ENCODE measurements at places on chromosomes 6 and 20.

DNA sequence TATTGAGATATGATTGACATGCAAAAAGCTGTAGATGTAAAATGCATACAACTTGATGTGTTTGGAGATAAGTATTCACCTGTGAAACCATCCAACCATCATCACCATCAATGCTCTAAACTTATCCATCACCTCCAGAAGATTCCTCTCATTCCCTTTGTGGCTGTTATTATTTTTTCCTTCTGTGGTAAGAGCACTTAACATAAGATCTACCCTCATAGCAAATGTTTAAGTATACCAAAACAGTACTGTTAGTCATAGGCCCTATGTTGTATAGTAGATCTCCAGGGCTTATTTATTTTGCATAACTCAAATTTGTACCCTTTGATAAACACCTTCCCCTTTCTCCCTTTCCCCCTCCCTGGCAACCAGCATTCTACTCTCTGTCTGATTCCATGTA, 31.2 kb upstream of the CCN6 start:
- DNase-seq: no peak

- DNase-seq: no peak
Measured at GRCh38 chr6:126103993-126104392, 117.7 kb downstream of the TRMT11 start.

DNA sequence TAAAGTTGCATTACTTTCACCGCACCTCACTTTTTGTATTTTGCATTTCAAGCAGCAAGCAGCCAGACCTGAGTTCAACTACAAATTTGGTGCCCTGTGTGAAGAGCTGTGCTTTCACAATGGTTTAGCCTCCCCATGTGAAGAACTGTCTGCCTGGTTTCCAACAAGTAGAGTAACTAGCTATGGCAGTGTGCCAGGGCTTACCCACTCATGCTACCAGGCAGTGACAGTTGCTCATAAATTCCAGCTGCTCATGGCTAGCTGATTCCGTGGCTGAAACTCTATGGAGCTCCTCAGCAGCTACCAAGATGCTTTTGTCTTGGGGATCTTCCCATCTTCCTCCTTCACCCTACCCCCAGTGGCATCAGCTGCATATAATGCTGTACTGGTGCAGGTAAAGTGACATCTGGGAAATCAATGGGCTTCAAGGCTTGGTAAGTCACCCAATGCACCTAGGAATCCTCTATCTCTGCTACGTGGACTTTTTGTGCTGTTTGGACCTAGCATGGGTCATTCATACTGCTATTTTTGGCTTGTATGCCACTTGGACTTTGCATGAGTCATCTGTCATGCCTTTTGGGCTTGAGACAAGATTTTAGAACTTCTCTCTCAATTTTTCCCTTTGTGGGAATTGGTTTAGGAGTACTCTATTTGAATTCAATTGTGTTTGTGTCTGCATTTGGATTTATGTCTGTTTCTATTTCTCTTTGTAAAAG, 176.5 kb upstream of the GJE1 start:
- no peak for DNase-seq

DNA sequence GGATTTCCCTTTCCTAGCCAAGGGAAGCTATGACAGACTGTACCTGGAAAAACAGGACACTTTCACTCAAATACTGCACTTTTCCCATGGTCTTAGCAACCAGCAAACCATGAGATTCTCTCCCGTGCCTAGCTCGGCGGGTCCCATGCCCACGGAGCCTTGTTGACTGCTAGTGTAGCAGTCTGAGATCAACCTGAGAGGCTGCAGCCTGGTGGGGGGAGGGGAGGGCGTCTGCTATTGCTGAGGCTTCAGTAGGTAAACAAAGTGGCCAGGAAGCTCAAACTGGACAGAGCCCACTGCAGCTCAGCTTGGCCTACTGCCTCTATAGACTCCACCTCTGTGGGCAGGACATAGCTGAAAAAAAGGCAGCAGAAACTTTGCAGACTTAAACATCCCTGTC, 61.8 kb downstream of the EPM2A start:
- DNase-seq: no peak

DNA sequence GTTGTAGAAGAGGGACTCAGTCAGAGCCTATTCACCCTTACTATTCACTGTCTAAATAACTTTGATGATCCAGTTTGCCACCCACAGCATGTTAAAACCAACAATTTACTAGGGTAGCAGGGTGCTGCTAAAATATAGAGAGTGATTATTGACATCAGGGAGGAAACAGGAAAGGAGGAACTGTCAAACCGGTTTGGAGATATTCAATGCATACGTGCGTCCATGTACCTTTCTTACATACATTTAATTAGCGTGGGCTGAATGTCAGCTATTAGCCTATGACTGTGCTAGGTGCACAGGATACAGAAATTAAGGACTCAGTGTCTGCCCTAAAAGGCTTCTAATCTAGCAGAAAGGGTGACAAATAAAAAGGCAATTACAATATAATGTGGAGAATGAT, 57.2 kb downstream of the IL20RA start:
- DNase-seq: no peak

DNA sequence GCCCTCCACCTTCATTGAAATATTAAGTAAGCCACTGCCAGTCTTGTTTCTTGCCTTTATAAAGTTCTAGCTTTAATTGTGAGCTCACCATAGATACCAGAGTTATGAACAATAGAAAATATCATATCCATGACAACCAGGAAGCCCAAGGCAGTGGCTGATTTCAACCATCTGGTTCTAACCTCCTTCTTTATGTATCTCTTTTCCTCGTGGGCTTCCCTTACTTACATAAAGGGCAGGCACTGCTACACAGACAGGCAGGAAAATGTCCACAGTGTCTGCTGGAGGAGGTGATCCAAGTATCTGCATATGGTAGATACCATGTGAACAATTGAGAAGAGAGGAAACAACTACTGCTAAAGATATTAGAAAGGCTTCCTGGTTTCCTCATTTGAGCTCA, 65.2 kb upstream of the PRND start:
- no peak for DNase-seq

DNA sequence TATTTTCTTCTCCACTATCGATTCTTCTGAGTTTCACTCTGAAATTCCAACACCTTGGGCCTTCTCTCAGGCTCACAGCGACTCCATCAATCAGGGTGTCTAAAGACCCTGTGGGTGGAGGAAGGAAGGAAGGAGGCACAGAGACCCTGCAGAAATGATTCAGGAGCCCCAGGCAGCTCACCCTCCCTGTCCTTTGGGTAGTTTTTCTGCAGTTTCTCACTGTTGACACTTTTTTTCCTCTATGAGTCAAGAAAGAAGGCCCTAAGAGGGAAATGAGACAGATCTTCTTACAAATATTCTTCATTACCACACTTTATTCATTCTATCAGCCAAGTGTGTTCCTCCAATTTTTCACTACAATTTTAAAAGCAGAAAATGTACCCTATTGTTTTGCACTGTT, 34.2 kb upstream of the TBXT start:
- DNase-seq: no peak

Data from T-cell (primary cell).